ENCODE measurements at places on chromosomes 16 and 17.
A peak's percentile ranks its signal among the peaks of the same experiment; 100 is the strongest.

DNA sequence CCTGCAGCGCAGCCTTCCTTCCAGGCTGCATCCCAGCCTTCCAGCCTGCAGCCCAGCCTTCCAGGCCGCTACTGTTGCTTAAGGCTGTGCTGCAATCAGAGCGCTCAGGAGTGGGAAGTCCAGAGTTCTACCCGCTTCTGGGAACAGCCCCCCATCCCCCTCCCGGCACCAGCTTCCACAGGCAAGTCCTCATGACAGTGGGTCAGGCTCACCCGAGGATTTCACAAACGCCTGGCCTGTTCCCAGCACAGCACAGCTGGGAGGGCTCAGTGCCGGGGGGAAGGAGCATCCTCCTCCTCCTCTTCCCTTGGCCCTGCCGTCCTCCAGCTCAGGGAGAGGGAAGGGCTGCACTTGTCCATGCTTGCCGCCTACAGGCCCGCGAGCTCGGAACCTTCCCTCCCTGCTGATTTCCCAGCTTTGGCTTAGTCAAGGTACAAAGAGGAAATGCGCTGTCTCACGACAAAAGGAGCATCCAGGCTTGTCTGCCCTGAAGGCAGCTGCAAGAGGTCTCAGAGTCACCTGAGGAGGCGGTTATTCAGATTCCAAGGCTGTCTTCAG is 8.3 kb downstream of the SOCS3 start:
- no peak for DNase-seq

GRCh38 chr16:47493381-47494337 is 32.5 kb downstream of the PHKB start:
- no peak for DNase-seq

DNA sequence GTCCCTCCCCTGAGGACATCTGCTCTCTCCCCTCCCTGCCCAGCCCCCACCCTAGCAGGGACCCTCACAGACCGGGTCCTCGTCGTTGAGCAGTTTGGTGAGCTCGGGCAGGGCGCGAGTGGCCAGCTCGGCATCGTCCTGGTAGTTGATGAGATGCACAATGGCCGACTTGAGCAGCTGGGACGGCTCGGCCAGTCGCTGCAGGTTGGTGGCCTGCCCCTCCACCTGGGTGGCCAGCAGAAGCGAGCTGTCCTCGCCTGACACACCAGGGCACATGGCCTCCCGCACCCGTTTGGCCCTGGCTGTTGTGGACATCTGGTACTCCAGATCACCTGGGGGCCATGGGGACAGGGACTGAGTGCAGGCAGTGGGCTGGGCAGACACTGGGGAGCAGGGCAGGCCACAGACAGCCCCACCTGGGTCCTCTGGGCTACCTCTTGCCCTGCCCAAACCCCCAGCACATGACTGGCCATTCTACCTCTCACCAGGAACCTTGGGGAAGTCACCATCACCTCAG is 17.1 kb downstream of the JUP start:
- DNase-seq = no peak

- DNase-seq = no peak
Observed at GRCh38 chr16:4093495-4094126, 22.6 kb downstream of the ADCY9 start.

DNA sequence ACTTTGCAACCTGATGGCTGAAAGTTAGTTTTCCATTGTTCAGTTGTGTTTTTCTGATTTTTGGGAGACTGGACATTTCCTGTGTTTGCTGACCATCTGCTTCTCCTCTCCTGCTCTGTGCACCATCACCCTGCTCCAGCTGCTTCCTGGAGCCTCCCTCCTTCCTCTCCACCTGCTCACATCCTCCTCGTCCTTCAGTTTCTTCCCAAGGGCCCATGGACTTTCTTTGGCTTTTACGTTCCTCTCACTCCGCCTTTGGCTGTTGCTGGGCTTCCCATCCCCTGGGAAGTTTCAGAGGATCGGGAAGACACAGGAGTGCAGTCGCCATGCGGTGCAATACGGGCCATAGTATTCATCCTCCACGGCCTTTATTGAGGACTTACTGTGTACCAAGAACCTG is 61.6 kb downstream of the TNFRSF13B start:
- no peak for DNase-seq

DNA sequence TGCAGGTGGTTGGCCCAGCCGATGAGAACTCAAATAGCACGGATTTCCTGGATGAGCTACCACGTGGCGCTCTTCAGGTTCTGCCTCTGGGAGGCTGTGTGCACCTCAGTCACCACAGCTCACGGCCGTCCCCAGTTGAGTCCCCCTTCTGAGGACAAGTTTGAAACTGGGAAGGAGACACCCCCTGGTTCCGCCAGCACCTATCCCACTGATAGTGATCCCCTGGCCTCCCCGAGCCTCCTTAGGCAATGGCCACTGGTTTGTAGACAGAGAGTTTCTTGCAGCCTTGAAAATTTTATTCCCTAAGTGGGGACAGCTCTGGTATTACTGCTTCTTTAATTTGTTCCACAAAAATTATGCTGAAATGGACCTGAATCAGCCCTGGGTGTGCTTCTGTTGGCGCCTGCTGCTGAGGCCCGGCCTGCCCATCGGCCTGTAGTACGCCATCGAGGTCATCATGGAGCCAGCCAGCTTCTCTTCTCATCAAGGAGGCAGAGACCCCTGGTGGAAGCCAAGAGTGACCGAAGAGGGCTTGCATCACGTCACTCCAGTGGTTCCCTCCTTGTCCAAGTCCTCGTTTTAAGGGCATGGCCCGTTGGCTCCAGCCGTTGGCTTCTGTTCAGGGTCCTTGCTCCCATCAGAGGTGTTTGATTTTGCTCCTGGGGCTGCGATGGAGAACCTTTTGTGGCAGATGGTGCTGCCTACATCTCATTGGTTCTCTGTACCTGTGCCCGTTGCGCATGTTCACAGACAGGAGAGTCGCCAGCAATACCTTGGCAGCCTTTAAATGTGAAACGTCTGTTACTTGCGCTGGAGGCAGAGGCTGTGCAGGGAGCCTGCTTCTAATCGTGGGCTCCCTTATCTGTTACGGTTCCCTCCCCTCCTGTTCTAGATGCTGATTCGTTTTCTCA is 9.3 kb downstream of the SMCR8 start:
- no peak for DNase-seq

DNA sequence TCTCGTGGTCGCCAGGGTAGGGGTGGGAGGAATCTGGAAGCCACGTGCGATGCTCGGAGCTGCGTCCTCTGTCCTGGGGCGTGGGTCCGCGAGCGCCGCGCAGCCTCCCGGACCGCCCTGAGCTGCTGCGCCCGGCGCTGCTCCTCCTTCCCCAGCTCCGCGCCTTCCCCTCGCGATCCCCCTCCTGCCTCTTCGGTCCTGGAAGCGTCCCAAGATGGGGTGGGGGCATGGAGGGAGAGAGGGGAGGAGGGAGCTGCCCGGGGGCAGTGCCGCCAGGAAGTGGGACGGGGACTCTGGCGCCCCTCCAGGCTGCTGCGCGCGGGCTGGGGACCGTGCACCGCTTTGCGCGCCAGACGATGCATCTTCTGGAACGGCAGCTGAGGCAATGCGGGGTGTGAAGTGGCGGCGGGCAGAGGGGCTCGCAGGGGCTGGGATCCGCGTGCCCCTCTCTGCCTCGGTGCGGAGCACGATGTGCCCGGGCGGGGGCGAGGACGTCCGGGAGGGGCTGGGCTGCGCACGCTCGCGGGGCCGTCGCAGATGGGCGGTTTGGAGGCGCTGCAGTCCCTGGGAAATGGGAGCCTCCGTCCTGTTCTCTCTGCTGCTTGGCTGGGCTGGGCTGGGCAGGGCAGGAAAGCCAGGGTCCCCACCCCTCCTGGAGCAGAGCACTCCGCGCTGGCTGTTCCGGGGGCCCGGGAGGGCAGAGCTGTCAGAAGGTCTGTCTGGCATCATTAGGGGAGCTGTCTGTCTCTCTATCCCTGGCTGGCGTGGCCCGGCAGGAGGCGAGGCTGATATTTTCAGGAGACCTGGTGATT is 388.0 kb downstream of the SEC14L1 start:
- peak; percentile 83 for DNase-seq

DNA sequence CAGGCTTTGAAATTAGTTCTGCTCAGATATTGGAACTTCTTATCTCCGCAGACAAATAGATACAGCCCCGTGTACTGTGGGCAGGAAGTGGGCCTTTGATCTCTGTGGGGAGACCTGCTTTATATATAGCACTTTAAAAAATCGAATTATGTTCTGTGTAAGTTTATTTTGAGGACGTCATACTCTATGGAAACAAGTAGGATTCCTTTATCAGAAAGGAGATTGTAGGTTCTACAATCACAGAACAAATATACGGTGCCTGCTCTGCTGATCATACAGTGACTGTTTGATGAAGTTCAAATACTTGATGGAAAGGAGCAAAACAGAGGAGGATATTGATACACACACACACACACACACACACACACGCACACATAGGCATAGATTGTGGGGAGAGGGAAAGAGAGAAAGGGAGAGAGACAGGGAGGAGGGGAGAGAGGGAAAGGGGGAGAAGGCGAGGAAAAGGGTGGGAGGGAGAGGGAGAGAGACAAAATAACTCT is 14.7 kb upstream of the TMEM220 start:
- no peak for DNase-seq

GRCh38 chr17:75970626-75971025 is 8.3 kb downstream of the ACOX1 start:
- DNase-seq = no peak

DNA sequence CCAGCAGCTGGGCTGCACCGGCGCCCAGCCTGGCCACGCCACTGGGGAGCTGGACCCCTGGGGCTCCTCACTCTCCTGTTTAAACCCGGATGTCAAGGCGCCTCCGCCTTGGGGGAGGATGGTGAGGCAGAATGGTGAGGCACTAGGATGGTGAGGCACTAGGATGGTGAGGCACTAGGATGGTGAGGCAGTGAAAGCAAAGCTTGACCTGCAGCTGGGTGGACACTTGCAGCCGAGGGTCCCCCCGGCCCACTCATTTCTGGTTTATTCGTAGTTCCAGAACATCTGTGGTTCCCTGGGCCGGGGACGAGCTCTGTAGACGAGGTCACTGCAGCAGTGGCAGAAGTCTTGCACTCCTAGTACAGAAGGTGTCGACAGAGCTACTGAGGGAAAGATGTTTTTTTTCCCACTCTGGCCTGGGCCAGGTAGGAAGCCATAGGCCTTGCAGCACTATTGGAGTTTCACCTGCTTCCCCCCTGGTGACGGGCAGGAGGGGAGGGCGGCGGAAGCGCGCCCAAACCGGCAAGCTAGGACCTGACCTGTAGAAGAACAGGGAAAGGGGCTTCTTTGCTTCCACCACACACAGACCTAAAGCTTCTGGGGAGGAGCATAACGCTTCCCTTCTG is 1.1 kb upstream of the HNF1B start:
- no peak for DNase-seq

DNA sequence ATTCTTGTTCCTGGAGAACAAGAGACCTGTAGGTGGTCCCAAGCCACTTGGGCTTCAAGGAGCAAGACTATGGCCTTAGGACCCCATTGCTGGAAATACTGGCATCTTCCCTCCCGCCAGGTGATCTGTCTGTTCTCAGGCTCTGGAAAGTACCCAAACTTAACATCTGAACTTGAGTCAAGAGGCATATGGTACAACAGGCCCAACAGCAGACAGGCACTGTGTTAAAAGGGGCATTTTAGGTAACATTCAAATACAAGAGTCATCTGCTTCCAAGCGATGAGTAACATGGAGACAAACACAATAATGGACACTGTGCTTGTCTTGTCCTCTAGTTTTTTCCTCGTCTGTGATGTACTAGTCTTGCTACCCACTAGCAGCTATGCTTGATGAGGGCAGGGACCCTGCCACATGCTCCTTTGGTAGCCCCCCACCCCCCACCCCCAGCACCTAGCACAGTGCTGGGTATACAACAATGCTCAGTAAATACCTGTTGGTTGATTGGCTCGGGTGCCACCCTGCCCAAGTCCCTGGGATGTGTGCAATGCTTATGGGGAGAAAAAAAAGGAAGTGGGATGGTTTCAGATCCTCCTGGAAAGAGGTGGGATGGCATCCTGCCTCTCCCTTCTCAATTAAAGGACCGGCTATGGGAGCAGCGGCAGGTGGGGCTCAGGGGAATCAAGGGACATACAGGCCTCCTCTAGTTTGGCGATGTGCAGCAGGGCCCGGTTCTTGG is 19.4 kb downstream of the CSF3 start:
- no peak for DNase-seq

DNA sequence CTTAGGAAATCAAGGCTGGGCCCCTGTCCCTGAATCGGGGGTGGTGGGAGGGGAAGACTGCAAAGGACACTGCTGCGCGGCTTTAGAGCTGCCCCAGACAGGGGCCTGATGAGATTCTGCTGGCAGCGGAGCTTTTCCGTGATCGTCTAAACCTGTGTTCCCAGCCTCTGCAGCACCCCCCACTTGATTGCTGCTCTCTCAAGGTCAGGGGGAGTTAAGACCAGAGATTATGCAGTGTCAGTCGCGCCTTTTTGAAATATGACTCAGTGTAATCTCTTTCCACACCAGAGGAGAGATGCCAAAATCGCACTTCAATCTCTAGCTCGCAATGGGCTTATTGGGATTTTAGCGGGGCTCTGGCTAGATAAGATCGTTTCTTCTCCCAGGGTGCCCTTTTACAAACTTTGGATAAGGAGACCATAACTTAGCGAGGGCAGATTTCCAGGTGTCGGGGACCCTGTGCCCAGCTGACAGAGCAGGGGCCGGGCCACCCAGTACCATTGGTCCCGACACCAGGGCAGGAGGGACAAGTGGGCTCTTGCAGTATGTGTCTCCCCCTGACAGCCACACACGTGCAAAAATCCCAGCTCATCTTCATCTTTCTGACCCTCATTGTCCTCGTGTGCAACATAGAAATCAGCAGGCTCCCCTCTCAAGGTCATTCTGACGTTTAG is 87.0 kb downstream of the IRX3 start:
- DNase-seq = no peak

DNA sequence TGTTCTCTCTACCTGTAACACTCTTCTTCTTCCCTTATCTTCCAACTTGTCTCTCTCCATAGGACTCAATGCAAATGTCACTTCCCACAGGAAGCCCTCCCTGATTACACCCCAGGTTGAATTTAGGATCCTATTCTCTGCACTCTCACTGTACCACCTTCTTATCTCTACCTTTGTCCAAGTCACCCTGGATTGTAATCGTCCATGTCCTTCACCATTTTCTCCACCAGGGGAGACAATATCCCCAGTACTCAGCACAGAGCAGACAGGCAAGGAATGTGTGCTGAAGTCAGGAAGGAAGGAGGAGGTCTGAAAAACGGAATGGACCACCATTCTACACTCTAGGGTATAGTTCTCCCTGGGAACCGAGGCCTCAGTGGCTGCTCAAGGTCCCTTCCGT is 14.2 kb downstream of the C16orf82 start:
- DNase-seq = peak; percentile 17

DNA sequence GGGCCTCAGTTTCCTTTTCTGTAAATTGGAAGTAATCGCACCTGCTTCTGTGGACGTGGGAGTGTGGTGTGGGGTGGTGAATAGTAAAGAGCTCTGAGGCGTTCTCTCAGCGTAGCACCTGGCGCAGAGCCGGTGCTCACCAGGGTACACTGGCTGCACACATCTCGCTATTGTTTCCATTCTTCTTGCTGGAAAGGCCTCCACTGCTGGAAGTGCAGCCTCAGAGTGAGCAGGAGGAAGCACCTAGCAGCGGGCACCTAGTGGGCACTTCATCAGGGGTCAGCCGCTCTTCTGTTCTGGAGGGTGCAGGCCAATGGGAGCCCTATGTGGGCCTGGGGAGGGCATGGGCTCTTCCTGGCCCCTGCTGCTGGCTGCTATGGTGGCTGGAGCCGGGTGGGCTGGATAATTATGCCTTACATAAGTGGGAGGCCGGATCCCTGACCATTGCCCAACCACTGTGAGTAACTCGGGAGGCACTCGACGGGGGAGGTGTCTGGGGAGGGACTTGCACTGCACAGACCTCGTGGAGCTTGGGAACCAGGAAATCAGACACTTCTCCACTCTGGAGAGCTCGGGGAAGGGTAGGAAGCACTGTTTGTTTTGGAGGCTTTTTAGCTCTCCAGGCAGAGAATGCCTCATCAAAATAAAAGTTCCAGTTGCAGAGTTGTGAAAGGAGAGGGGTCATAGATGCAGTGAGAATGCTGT is 1.7 kb downstream of the MAP2K3 start:
- DNase-seq = peak; percentile 76

Measured in A673 (cell line).